Naive thymus-derived CD4-positive, alpha-beta T cell (primary cell): ENCODE measurements at places on chromosomes 6 and 20. TPM values are rescaled to one million over a fixed set of nuclear protein-coding genes. Genes with fewer than 3 reads are reported as not detected.

- DNase-seq, result no peak
Observed at GRCh38 chr6:95431637-95432228, 145.6 kb upstream of the MANEA start.

DNA sequence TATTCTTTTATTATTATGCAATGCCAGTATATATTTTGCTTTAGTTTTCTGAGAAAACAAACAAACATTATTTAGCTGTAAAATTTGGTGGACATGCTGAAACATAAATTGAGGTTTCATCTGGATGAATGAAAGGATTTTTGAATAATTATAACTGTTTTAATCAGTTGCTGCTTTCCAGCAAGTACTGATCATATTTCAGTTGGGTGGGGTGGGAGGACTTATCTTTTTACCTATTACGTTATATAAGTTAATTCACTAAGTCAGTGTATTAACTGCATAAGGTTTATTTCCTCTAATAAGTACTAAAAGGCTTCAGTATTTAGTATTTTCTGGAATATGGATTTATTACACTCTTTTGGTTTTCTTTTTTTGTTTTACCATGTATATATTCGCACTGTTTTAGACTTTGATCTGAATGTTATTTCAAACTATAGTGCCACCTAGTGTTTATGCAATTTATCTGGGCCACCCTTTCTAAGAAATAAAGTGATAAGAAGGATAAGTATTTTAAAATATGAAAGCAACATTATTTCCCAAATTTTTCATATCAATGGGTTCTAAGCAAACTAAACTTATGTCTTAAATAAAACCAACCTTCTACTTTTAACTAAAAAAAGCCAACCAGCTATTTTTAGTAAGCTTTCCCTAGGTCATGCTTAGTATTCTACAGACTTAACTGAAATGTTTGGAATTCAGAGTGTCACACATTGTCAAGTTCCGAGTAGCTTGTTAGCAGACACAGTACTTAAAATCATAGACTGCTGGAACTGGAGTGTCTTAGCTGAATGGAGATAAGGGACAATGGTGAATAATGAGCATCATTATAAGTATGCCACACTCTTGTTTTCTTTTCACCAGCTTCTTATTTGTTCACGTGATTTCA lies 105.4 kb upstream of the MCHR2 start:
- no peak for DNase-seq

DNA sequence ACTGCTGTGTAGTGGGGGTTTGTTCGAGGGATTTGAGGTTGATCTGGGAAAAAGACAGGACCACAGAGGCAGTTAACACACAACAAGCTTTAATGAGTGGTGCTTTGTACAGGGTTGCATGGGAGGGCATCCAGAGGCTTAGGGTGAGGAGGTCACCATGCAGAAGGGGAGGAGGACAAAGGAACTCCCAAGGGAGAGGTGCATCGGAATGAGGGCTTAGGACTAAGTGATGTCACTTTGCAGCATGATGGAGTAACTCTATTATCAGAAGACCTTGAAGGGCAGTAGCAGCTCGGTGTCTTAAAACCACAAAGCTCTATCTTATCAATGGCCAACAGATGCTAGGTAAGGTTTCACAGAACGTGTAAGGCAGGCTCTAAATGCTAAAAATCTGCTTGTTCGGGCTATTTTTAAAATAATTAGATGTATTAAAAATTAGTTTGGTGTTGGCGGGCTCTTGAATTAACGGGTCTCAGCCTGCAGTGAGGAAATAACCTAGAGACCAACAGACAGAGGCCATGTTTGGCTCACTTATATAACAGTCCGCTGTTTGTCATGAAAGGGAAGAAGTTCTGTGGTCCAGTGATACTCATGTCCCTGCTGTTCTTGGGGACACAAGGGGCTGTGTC lies 37.9 kb downstream of the MAN1A1 start:
- no peak for DNase-seq

- DNase-seq, result no peak
Observed at GRCh38 chr20:9225879-9226278, 157.0 kb downstream of the PLCB4 start.

DNA sequence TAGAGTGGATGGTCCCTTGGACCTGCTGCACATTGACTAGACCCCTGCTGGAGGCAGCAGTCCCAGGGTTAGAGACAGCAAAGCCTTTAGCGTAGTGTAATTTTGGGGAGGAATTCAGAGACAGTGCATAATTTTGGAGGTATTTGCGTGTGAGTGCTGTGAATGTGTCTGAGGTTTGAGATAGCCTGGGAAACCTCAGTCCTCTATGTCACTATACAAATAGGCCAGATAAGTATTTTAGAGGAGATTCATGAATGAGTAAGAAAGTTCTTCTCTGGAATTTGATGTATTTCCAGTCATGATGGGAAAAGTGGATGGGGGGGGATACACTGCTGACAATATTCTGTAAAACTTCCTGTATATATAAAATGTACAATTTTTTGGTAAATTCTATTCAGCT lies 25.8 kb upstream of the MTRF1L start:
- DNase-seq, result no peak

DNA sequence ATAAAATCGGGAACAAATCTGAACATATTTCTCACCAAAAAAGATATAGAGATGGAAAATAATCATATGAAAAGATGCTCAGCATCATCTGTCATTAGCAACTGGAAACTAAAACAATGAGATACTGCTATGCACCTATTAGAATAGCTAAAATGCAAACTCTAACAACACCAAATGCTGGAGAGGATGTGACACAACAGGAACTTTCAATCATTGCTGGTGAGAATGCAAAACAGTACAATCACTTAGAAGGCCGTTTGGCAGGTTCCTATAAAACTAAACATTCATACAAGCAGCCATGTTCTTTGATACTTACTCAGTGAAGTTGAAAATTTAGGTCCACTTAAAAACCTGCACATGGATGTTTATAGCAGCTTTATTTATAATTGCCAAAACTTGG lies 67.0 kb downstream of the FAM50B start:
- no peak for DNase-seq

GRCh38 chr6:161487217-161487531 lies 213.3 kb upstream of the AGPAT4 start:
- DNase-seq, result no peak

GRCh38 chr6:36109092-36109491 lies 21.2 kb upstream of the MAPK13 start:
- peak; percentile 85 for DNase-seq

GRCh38 chr6:53984163-53984562 lies 127.1 kb upstream of the MLIP start:
- no peak for DNase-seq

DNA sequence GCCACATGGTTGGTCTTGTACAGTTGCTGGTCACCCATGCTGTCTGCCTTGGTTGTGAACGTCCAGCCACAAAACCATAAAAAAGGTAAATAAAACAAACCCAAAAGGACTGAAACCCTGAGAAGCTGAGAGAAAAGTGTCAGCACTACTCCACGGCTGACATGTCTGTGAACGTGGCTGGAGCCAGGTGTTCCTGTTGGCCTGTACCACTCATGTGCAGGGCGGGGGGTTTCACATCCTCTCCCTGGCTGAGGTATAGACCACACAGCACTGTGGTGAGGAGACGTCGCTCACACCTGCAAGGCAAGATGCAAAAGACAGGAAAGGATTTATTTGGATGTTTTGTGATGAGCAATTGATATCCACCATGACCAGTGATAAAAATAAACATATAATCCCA lies 51.9 kb upstream of the MRPS10 start:
- no peak for DNase-seq

GRCh38 chr20:31894980-31895675 lies 24.7 kb downstream of the TTLL9 start:
- peak; percentile 5 for DNase-seq

GRCh38 chr20:2703716-2704475 lies 11.3 kb downstream of the EBF4 start:
- DNase-seq, result no peak

GRCh38 chr6:131682442-131682841 lies 18.8 kb downstream of the OR2A4 start:
- no peak for DNase-seq

GRCh38 chr20:5220321-5221060 lies 93.7 kb downstream of the CDS2 start:
- DNase-seq, result no peak

DNA sequence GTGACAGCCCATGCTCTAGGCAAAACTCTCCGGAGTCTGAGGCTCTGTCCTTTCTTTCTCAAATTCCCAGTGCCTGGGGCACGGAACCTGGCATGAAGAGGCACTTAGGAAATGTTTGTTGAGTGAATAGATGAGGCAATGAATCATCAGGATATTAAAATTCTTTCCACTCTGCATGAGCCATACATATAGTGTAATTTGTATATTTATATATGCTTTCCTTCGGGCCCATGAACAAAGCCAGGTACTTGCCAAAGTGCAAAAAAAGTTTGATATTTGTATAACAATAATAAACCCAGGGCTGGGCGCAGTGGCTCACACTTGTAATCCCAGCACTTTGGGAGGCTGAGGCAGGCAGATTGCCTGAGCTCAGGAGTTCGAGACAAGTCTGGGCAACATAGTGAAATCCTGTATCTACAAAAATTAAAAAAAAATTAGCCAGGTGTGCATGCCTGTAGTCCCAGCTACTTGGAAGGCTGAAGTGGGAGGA lies 212.3 kb upstream of the ZNF217 start:
- DNase-seq, result no peak

ECHDC1 gene
- 77.0 TPM for polyA plus RNA-seq

TP53TG5 gene
- polyA plus RNA-seq, result 0.24 TPM

GPLD1 gene
- 0.94 TPM for polyA plus RNA-seq

RBPJL gene
- polyA plus RNA-seq, result not detected
